ENCODE measurements at places on chromosomes 7 and 10.

- no peak for DNase-seq
Observed at GRCh38 chr10:84333864-84334451, 5.6 kb downstream of the CCSER2 start.

DNA sequence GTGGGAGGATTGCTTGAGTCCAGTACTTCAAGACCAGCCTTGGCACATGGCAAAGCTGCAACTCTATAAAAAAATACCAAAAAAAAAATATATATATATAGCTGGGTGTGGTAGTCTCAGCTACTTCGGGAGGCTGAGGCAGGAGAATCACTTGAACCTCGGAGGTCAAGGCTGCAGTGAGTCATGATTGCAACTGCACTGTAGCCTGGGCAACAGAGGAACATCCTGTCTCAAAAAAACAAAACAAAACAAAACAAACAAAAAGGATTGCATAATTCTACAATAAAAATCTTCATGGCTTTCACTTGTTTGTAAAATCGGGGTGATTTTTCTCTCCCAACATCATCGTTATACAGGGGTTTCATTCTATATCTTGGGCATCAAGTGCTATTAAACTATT, 35.1 kb downstream of the GUSB start:
- DNase-seq: no peak

- no peak for DNase-seq
Observed at GRCh38 chr10:18439601-18440000, 211.8 kb downstream of the NSUN6 start.

- DNase-seq: no peak
Observed at GRCh38 chr10:86744067-86744725, 12.2 kb upstream of the BMPR1A start.

GRCh38 chr10:69768386-69768785, 33.3 kb upstream of the COL13A1 start:
- DNase-seq: no peak

GRCh38 chr7:25552998-25553397, 324.7 kb upstream of the NPVF start:
- no peak for DNase-seq
